Pulmonary artery endothelial cell (primary cell): ENCODE measurements at places on chromosomes 5 and 9. TPM values are rescaled to one million over a fixed set of nuclear protein-coding genes. Genes with fewer than 3 reads are reported as not detected.

HTR4 gene
- total RNA-seq = not detected in 2 replicates

INSYN2B gene
- total RNA-seq = 8.8 and 21.4 TPM in 2 replicates

OR2Y1 gene
- not detected in 2 replicates for total RNA-seq

GOLPH3 gene
- total RNA-seq = 63.4 and 67.5 TPM in 2 replicates

LCNL1 gene
- total RNA-seq = not detected in 2 replicates

MYOT gene
- total RNA-seq = not detected in 2 replicates

SPATA31E1 gene
- total RNA-seq = not detected in 2 replicates

APBA1 gene
- 7.1 and 14.0 TPM in 2 replicates for total RNA-seq

NR3C1 gene
- total RNA-seq = 25.0 and 32.7 TPM in 2 replicates

MSMP gene
- 8.5 and 23.2 TPM in 2 replicates for total RNA-seq

ZFP37 gene
- total RNA-seq = 1.7 and 2.3 TPM in 2 replicates

LHX2 gene
- total RNA-seq = not detected in 2 replicates

CARD9 gene
- 0.59 and 1.1 TPM in 2 replicates for total RNA-seq

SAXO1 gene
- total RNA-seq = under 0.01 TPM in 1 of 2 replicates, not detected in the other
